Non-pigmented ciliary epithelial cell (primary cell): ENCODE measurements at places on chromosomes 3 and 15.

- no peak for DNase-seq
These were observed 24.3 kb downstream of the ZDHHC19 start for GRCh38 chr3:196186651-196187573.

DNA sequence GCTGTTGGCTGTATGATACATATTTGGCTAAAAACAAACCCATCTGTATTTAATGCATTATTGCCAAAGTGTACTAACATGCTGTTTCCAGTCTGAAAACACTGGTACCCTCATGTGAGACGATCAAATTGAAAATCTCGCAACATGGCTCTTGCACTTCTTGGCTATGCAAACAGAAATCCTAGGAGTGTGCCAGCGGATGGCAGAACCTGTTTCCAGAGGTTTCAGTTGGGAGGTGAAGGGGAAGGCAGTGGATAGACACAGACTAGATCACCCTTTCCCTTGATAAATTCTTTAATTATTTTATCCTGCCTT, 350.3 kb downstream of the TUSC7 start:
- DNase-seq, result no peak

DNA sequence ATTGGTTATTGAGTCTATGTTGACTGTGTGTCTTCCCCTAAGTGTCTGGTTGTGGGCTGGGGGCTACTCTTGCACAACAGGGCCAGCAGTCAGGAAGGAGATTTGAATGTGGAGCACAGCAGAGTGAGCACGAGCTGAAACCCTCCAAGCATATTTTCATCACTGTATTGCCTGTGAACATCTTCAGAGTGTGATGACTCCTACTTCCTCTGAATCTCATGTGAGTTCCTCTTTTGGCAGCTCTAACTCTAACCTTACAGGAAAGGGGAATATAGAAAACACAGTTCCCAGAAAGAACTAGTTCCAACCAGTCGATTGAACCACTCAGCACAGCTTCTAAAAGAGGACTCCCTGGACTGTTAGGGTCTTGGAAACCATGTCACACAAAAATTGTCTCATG, 211.6 kb downstream of the RAP2B start:
- DNase-seq, result no peak

DNA sequence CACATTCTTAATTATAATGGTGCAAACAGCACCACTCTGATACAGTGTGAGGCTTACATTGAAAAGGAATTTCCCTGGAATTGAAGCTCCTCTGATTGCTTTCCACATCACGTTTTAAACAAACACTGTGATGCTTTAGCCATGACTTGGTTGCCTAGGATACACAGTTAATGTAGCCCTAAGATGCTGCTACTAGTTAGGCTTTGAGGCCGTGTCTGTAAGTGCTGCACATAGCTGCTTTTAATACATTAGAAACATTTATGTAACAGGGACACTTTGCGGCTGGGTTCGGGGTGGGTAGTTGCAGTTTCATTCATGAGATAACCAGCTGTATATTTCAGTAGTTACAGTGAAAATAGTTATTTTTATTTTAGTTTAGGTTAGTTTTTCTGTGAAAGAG, 334.7 kb downstream of the NLGN1 start:
- no peak for DNase-seq

DNA sequence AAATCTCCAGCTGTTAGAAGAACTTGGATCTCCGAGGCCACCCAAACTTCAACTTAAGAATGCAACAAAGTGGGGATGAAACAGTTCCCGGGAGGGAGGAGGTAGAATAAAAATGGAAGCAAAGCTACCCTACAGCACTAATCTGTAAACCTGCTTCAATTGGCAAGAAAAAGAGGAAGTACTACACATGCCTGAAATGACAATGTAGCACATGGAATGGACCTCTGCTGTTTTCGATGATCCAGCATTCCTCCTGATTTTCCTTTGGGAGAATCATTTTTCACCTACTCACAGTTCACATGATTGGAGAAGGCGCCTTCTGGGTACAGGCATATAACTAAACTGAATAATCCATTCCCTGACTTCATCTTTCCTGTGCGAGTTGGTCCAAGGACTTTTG, 1081.5 kb downstream of the FHIT start:
- DNase-seq, result no peak

- no peak for DNase-seq
These were observed 11.8 kb upstream of the CXCR6 start for GRCh38 chr3:45931496-45931895.
